GF-D8 (cell line): ENCODE measurements at places on chromosomes 4 and X.

- DNase-seq = no peak
Observed at GRCh38 chrX:10974920-10975319, 136.2 kb upstream of the HCCS start.

GRCh38 chrX:132452911-132453550 is 35.8 kb downstream of the MBNL3 start:
- no peak for DNase-seq

GRCh38 chr4:154722262-154722661 is 21.5 kb upstream of the LRAT start:
- no peak for DNase-seq

DNA sequence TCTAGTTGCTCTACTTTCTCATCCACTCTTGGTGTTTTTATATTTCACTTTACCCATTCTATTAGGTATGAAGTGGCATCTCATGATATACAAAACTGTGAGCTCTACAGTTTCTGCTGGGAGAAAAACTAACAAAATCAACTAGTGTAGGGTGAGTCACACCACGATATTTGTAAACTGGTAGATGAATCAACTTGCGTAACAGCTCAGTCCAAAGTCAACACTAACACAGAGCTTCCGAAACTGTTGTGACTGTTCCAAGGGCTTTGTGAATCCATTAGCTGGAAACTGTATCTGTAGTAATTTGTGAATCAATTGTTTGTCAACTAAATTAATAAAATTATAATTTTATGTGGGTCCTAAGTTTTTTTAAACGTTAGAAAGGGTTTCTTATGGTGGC is 119.8 kb upstream of the TSPAN5 start:
- DNase-seq = no peak

DNA sequence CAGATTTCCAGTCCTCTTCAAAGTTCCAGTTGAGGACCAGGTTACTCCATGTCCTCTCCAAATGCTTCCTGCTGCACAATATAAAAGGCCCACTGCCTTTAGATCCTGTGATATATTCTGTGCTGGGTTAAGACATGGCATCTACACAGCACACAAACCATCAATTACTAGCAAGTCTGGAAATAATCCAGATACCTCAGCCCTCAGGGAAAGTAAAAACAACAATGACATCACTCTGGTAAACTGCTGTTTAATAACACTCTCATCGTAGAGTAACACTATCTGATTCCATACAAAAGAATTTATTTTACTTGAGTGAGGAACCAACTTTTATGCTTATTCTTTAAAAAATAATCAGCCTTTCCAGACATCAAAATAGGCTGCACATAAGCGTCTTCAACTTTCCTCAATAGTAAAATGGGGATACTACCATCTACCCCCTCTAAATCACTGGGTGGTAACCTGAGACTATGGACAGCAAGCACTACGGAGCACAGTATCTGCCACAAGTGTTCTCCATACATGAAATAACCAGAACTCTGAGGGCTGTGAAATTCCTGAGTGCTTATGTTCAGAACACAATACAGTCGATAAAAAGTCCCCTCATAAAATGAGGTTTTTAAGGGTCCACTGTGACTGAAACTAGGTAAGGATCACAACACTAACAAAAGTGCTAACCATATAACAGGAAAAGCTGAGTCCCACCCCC is 53.4 kb downstream of the ABCG2 start:
- no peak for DNase-seq

GRCh38 chr4:113607998-113608397 is 153.5 kb downstream of the CAMK2D start:
- DNase-seq = no peak

GRCh38 chrX:151815398-151815797 is 80.9 kb downstream of the CNGA2 start:
- DNase-seq = no peak
